ENCODE measurements at places on chromosomes 7 and 10.
A peak's percentile ranks its signal among the peaks of the same experiment; 100 is the strongest.

DNA sequence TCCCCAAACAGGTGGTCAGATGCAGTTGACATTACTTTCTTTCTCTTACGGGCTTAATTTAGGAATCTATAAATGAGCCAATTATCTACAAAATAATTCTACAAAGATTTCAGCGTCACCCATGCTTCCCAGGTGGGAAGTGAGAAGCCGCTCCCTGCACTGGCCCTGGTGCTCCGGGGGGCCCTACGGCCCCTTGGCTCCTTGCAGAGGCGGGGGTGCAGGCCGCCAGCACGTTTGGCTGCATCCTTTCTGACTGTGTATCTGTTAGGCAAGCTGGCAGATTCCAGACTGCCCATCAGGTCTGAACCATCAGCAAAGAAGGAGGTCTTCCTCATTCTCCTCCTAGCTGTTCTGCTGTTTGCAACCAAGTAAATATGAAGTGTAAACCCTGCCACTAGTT, 16.3 kb downstream of the VWC2 start:
- DNase-seq: no peak

- DNase-seq: peak; percentile 27
Measured at GRCh38 chr7:36391436-36392198, 2.0 kb downstream of the ANLN start.

GRCh38 chr7:128937647-128938543, at the start of gene IRF5:
Gene IRF5 (plus strand): TSS chr7:128937927. CDS start chr7:128942082, 4,155 bp downstream.
- DNase-seq: no peak

- DNase-seq: no peak
Measured at GRCh38 chr7:35380739-35381224, 126.9 kb upstream of the TBX20 start.

DNA sequence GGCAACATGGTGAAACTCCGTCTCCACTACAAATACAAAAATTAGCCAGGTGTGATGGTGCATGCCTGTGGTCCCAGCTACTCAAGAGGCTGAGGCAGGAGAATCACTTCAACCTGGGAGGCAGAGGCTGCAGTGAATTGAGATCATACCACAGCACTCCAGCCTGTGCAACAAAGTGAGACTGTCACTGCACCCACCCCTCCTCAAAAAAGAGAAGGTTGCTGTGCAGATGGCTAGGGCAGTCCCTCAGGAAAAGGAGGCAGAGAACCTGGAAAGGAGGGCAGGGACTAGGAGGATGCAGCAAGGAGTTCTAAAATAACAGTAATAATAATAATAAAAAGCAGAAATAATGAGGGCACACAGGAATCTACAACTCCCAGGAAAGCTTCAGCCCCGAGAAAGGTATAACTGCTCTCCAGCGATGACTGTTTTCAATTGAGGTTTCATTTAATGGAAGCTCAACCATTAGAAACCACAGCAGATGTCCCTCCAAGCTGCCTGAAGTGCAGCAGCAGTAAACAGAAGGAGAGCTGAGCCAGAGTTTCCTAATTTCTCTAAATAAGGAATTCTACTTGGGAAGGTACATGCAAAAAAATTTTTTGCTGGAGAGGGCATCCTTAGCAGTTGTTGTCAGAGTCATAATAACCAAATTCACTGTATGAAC, 326.5 kb downstream of the GATA3 start:
- DNase-seq: no peak

DNA sequence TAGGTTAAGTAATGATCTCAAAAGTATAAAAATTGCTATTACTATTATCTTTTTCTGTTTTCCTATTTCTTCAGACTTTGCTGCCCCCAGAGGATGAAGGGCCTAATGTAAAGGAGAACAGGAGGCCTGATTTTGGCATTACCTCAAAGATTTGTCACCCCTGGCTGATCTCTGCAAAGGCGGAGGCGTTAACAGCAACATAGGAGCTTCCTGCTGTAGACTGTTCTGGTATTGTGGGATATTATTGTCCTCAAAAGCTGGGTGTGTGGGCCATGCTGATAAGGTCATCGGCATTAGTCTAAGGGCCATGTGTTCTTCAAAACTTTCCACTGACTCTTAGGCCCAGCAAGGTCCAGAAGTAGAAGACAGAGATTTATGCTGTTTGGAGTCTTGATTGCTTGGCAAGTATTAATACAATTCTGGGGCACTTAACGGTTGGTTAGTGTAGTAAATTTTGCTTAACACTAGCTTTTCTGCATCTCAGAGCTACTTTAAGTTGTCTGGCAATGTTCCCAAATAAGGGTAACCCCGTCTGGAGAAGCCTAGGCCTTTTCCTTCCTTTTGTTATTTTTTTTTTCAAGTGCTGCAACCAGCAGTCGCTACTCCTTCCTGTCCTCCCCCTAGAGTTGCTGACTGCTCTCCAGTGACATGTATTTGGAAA, 14.0 kb upstream of the ENTPD1 start:
- DNase-seq: peak; percentile 60

Data from GM12878 (cell line).